Hematopoietic multipotent progenitor cell (in vitro differentiated cells): ENCODE measurements at places on chromosomes 11 and 22. TPM values are rescaled to one million over a fixed set of nuclear protein-coding genes. Genes with fewer than 3 reads are reported as not detected.
A peak's percentile ranks its signal among the peaks of the same experiment; 100 is the strongest.

DNA sequence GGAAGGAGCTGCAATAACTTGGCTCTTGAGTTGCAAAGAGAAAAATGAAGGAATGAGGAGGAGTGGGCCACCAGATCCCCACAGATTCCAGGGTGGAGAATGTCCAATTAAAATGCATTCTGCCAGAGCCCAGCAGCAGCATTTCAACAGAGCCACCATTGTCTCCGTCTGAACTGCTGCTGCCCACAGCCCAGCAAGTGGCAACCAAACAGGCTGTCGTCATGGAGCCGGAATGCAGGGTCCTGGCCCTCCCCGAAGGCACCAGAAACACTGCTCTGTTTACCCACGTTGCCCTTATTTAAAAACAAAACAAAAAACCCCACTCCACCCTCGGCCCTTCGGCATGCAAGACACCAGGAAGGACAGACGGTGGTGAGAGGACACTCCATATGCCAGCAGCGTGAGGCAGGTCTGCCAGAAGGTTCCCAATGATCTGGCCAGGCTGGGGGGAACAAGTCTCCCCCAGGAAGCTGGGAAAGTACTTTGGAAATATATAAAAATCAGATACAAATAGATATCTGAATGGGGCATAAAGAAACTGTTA is 32.5 kb downstream of the PLEKHA7 start:
- no peak for DNase-seq

The SLC37A4 gene
- 23.7 TPM for total RNA-seq

- no peak for DNase-seq
These were observed 584.0 kb downstream of the OPCML start for GRCh38 chr11:132948252-132948651.

DNA sequence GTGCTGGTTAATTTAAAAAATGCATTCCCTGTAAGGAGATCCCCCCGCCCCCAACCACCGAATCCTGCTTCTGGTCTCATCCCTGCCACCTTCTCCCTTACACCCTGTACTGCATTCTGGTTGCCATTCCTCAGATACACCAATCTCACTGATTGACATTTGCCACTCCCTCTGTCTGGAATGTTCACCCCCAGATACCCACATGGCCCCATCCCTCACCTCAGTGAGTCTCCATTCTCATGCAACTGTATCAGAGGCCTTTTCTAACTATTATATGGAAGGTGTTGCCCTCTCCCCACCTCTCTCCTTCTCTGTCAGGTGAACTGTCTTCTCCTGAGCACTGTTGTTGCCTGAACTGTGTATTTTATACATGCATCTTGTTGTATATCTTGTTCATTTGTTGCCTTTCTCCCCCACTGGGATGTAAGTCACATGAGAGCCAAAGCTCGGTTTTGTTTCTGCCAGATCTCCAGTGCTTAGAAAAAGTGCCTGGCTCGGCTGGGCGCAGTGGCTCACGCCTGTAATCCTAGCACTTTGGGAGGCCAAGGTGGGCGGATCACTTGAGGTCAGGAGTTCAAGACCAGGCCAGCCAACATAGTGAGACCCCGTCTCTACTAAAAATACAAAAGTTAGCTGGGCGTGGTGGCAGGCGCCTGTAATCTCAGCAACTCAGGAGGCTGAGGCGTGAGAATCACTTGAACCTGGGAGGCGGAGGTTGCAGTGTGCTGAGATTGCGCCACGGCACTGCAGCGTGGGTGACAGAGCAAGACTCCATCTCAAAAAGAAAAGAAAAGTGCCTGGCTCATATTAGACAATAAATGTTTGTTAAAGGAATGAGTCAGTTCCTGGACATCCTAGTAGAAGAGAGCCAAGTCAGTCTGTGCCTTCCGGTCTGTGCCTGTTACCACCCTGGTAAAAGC is 61.0 kb downstream of the TNRC6B start:
- no peak for DNase-seq

- no peak for DNase-seq
These were observed 13.2 kb upstream of the USP18 start for GRCh38 chr22:18136563-18137320.

DNA sequence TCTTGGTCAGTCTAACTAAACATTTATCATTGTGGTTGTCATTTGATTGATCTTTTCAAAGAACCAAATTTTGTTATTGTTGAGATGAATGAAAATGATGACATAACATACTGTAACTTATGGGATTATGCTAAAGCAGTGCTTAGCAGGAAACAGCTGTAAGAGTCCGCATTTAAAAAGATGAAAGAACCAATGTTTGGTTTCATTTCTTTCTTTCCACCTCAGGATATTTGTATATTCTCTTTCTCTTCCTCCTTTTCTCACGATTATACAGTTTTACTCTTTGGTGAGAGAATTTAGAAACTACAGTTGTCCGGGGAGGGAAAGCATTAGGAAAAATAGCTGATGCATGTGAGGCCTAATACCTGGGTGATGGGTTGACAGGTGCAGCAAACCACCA is 23.1 kb downstream of the PIH1D2 start:
- DNase-seq: no peak

DNA sequence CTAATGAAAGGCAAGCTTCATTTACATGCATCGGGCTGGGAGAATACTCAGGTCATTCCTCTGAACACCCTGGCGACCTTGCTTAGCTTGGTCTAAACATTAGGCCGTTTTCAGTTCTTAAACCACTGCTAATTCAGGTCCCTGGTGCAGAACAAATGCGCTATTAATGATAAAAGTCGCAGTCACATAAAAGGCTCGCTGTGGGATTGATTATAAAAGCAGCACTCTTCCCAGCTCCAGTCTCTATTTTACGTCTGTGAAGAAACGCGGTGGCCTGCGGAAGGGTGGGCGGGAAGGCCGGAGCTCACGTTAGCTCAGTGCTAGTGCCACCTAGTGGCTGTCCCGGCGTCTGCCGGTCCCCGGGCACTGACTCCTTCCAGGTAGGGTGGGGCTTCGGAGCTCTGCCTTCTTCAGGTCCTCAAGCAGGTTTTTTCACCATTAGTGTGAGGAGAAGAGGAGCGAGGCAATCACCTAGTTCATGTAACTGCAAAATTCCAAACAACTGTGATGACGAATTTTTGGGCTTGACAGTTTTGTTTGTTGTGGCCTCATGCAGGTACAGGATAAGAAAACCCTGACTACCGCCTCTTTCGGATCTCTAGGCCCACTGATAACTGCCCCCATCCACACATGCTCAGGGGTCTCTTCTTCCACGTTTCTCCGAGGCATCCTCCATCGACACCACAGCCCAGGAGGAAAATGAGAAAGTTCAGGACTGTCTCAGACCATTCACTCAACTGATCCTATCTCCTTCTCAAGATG is 66.5 kb upstream of the CLMP start:
- DNase-seq: peak; percentile 72

- DNase-seq: no peak
These were observed 31.6 kb downstream of the KCNA4 start for GRCh38 chr11:29985248-29985647.

The GNAZ gene
- total RNA-seq: 1.1 TPM

DNA sequence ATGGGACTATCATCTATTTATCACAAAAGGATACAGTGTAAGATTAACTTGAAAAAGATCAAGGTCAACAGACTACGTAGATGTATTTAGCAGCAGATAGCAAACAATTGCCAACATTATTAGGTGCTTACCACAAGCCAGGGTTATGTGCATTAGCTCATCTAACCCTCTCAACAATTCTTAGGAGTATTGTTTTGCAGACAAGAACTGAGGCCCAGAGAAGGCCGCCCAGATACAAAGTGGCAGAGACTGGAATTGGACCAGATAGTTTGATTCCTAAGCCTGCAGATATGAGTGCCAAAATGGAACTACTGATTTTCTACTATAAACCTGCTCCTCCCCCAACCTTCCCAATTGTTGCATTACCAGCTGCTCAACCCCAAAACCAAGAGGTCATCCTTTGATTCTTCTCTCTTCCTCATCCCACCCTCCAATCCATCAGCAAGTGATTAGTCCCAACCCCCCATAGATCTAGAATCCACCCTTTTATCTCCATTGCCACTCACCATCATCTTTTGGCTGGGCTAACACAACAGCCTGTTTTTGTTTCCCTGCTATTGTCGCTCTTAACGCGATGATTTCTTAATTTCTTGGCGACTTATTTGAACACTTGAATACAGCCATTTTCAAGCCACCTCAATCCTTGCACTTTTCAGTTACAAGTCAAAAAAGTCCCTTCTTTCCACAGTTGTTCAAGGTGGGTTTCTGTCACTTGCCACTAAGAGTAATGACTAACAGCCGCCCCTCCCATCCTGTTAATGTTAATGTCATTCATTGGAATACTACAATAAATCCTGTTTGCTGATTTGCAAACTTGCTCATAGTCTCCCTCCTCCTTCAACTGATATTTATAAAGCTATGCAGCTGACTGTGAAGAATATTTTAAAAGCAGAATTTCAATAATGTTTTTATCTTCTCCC is 2.7 kb downstream of the TMEM123 start:
- no peak for DNase-seq

DNA sequence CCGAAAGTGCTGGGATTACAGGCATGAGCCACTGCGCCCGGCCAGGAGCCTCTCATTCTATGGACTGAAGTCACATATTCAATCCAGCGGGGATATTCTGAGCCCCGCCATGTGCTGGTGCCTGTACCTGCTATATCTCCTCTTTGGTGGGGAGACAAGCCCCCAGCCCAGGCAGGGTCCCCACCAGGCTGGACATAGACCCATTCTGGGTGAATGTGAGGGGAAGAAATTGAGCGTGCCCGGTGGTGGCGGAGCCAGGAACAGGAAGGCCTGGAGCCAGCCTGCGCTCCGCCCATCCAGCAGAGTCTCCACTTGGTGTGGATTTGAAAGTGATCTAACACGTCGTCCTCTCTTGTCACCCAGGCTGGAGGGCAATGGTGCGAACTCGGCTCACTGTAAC is 38.0 kb upstream of the CSNK1E start:
- no peak for DNase-seq

DNA sequence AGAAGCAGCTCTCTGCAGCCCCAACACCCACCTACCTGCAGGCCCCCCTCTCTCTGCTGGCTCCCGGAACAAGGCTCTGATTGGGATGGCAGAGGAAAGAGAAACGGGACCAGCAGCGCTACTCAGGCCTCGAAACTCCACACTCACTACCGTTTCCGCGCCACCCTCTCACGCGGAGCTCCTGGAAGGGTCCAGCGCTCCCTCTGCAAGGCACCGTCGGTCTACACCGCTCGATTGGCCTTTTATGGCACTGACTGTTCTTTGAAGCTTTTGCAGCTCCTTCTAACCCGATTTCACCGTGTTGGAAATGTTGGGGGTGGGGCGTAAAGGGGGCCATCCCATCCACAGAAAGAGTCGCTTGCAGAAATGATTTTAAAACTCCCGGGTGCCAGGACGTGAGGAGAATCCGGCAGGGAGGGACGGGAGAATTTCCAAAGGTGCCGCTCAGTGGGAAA is 323 bp upstream of the PANX1 start:
- DNase-seq: no peak

GRCh38 chr22:28711820-28712777 is 29.5 kb downstream of the CHEK2 start:
- no peak for DNase-seq

DNA sequence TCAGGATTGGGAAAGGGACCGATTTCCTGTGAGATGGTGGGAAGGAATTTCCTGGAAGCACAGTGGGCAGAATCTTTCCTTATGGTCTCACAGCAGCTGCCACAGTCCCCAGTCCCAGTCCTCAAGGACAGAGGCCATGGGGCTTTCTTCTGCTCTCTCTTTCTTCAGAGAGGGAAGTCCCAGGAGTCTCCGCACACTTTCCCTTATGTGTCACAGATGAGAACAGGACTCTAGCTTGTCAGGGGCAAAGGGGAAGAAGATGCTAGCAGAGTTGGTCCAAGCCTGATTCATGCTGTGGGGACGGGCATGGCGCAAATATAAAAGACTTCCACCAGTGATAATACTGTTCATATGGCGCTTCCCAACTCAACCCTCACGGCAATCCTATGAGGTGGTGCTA is 7.5 kb upstream of the PPFIA1 start:
- DNase-seq: no peak

GRCh38 chr22:42332089-42332488 is 61.6 kb upstream of the TCF20 start:
- no peak for DNase-seq

GRCh38 chr11:76640501-76640900 is 30.0 kb downstream of the LRRC32 start:
- DNase-seq: no peak

- no peak for DNase-seq
These were observed 14.9 kb upstream of the SEC14L3 start for GRCh38 chr22:30486661-30487115.

The MN1 gene
- 14.8 TPM for total RNA-seq

- DNase-seq: no peak
These were observed 136.7 kb downstream of the APOL5 start for GRCh38 chr22:35854334-35854733.
